Aortic smooth muscle cell (primary cell): ENCODE measurements at places on chromosomes 4 and X. TPM values are rescaled to one million over a fixed set of nuclear protein-coding genes. Genes with fewer than 3 reads are reported as not detected.

COPS4 gene
- total RNA-seq = 91.2 and 104 TPM in 2 replicates

NDST3 gene
- total RNA-seq = not detected in 2 replicates

ANKRD50 gene
- total RNA-seq = 28.0 and 42.7 TPM in 2 replicates

CTSO gene
- 26.0 and 27.5 TPM in 2 replicates for total RNA-seq

CCDC120 gene
- total RNA-seq = 0.25 and 0.26 TPM in 2 replicates

C1QTNF7 gene
- total RNA-seq = 0.26 and 1.1 TPM in 2 replicates

SERTM2 gene
- total RNA-seq = not detected in 2 replicates

CCDC110 gene
- total RNA-seq = 2.1 and 2.7 TPM in 2 replicates

LUZP4 gene
- not detected in 2 replicates for total RNA-seq

WDFY3 gene
- total RNA-seq = 58.9 and 73.8 TPM in 2 replicates

CXCL3 gene
- 0.26 TPM in 1 of 2 replicates, not detected in the other for total RNA-seq

CT47B1 gene
- not detected in 2 replicates for total RNA-seq

ATP2B3 gene
- not detected in 2 replicates for total RNA-seq

CLGN gene
- total RNA-seq = 0.26 and 0.81 TPM in 2 replicates

MXRA5 gene
- 0.12 and 0.13 TPM in 2 replicates for total RNA-seq

LDB2 gene
- 81.2 and 83.4 TPM in 2 replicates for total RNA-seq

ZAR1 gene
- 0.06 TPM in 1 of 2 replicates, not detected in the other for total RNA-seq

PGAM4 gene
- total RNA-seq = not detected in 2 replicates

CEP44 gene
- 17.2 and 21.5 TPM in 2 replicates for total RNA-seq

FOXR2 gene
- total RNA-seq = not detected in 2 replicates

GYG2 gene
- total RNA-seq = 0.06 and 0.26 TPM in 2 replicates

TMEM150C gene
- total RNA-seq = 0.06 and 0.53 TPM in 2 replicates

PPEF2 gene
- not detected in 2 replicates for total RNA-seq

DNAAF6 gene
- total RNA-seq = not detected in 2 replicates

MAGEA1 gene
- not detected in 2 replicates for total RNA-seq

FGA gene
- total RNA-seq = not detected in 2 replicates

STBD1 gene
- 7.0 and 8.6 TPM in 2 replicates for total RNA-seq

DMRTC1 gene
- not detected in 2 replicates for total RNA-seq

PDE5A gene
- 58.8 and 146 TPM in 2 replicates for total RNA-seq

PABPC5 gene
- total RNA-seq = 1.7 and 1.8 TPM in 2 replicates

GIMD1 gene
- not detected in 2 replicates for total RNA-seq

ZNF630 gene
- total RNA-seq = 1.1 TPM in 2 replicates

MOB1B gene
- 9.1 and 11.3 TPM in 2 replicates for total RNA-seq

FAM90A26 gene
- not detected in 2 replicates for total RNA-seq

MSX1 gene
- 5.5 and 9.4 TPM in 2 replicates for total RNA-seq

NUDT11 gene
- 7.3 and 7.5 TPM in 2 replicates for total RNA-seq

GLRA2 gene
- total RNA-seq = not detected in 2 replicates

SOX3 gene
- total RNA-seq = not detected in 2 replicates

UGT2A1 gene
- total RNA-seq = under 0.01 and 0.13 TPM in 2 replicates
